Heart left ventricle (tissue), 16 donors: ENCODE measurements at places on chromosomes 7 and 10.

DNA sequence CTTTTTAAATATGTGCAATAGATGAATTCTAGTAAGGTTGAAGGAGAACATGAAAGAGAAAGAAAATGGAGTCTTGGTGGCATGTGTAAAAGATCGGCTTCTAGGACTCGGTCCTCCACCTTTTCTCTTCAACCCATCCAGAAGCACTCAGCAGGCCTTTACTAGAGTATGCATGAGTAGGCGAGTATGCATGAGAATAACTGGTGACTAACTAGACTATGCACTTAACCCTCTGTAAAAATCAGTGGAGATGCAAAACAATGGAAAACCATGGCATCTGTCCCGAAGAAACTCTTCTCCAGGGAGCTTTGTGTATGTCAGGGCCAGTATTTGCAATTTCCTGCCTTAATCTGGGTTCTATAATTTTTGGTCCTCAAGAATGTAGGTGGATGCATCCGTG, 40.0 kb upstream of the GRB10 start:
- no peak overlapping the region for H3K27ac ChIP-seq
- DNase-seq = no peak
- H3K4me1 ChIP-seq = peaks cover 17% of the 10 kb centered on the region
- no peaks in the 10 kb centered on the region for H3K27me3 ChIP-seq
- no peak overlapping the region for H3K4me3 ChIP-seq

DNA sequence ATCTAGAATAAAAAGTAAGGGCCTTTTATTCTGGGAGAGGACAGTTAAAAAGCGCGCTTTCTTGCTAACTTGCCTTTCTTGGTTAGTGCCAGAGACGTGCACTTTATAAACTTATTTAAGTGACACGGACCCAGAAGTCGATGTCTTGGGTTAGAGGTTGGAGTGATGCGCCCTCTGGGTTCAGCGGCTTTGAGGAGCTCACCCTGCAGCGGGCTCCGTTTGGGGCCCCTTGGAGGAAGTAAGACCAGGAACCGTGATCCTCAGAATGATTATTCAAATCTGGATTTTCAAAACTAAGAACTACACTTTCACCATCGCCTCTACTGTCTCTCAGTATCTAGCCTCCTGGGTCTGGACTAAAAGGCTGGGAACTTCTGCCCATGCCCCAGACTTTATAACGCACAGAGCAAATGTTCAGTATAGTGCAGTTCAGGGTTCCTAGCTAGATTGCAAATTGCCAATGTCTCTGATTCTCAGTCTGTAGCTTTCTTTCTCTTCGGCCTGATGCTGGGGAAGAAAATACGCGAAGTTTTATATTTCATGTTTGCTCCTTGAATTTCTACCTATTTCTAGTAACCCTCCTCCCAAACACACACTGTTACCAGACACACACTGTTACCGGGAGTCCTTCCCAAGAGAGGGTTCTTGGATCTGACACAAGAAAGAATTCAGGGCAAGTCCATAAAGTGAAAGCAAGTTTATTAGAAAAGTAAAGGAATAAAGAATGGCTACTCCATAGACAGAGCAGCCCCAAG, 18.6 kb upstream of the SMO start:
- H3K27ac ChIP-seq = no peak overlapping the region
- H3K4me3 ChIP-seq = peak overlapping the region; percentile 56
- DNase-seq = no peak

- DNase-seq = no peak
- H3K27ac ChIP-seq = no peak overlapping the region
- no peaks in the 10 kb centered on the region for H3K4me1 ChIP-seq
- no peaks in the 10 kb centered on the region for H3K27me3 ChIP-seq
- no peak overlapping the region for H3K4me3 ChIP-seq
Observed at GRCh38 chr7:142153400-142153799, 41.9 kb downstream of the MGAM2 start.

- no peaks in the 10 kb centered on the region for H3K27me3 ChIP-seq
- no peaks in the 10 kb centered on the region for H3K4me1 ChIP-seq
- no peak overlapping the region for H3K27ac ChIP-seq
Observed at GRCh38 chr7:41116817-41117216, 586.1 kb downstream of the INHBA start.

DNA sequence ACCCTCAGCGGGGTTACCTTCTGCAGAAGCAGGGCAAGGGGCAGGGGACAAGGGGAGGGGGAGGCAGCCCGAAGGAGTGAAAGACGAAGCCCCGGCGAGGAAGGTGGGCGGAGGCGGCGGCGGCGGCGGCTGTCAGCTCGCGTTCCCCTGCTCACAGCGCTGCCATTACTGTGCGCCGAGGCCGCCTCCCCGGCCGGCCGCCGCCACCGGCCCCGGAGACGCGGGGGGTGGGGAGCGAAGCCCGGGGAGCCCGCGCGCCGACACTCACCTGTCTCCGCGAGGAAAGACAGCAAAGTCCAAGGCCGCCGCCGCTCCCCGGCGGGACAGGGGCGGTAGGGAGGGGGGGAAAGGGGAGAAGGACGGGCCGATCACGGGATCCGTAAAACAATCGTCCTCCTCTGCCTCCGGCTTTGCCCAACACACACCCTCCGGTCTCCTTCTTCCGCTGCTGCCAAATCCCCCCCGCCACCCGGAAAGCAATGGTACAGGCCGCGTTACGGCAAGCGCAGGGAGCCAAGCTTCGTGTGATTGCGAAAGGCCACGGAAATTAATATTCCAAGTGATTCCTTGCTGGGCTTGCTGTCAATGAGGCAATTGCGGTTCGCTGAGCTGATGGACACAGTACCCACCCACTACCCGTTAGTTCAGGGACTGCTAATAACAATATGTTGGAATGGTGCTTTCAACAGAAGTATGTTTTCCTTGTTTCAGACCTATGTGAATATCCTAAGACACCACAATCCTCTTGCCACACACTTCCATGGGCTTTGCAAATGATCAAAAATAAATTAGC, at the start of gene CUL2:
Gene CUL2, minus strand, starts transcription at position 180 of the 793 bp plus-strand sequence. CDS start 19,024 bp downstream, outside the sequence.
- H3K27me3 ChIP-seq = no peaks in the 10 kb centered on the region
- DNase-seq = peak; percentile 94
- H3K36me3 ChIP-seq = no peaks in the 10 kb centered on the region
- H3K4me1 ChIP-seq = peaks cover 4% of the 10 kb centered on the region
- H3K27ac ChIP-seq = peak within 1 kb of the TSS; percentile 90
- peak within 1 kb of the TSS; percentile 90 for H3K4me3 ChIP-seq

DNA sequence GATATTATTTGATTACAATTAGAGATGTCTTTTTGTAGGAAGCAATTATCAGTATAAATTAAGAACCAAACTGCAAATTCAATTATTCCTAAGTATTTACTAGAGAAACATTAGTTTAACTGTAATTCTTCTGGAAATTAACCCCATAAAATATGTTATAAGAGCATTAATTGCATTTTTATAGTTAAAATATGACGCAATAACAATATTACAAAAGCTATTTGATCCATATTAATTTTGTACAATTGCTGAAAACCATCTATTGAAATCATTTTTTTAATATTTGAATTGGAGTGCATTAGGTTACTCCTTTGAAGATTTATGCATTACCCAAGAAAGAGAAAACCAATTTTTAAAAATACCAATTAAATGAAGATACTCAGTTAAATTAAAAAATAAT, 254.8 kb upstream of the LRRTM3 start:
- no peak overlapping the region for H3K4me3 ChIP-seq
- H3K36me3 ChIP-seq = no peaks in the 10 kb centered on the region
- no peaks in the 10 kb centered on the region for H3K27me3 ChIP-seq
- no peaks in the 10 kb centered on the region for H3K4me1 ChIP-seq
